ENCODE measurements at places on chromosomes 7 and 10. TPM values are rescaled to one million over a fixed set of nuclear protein-coding genes. Genes with fewer than 3 reads are reported as not detected.

DNA sequence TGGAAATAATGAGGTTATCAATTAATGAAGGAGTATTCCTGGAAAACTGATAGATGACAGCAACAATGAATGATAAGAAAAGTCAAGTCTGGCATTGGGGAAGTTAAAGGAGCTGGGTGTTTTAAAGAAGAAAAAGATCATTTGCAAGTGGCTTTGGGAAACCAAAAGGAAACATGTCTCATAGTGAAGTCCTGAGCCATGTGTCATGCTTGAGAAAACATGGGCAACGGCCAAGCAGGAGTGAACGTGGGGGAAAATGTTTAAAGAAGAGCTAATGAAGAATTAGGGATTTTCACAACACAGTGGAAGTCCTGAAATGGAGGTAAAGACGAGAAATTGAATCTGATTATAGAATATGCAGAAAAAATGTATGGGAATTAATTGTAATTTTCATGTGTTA lies 1383.2 kb upstream of the CELF2 start:
- H3K27me3 ChIP-seq = no peaks in the 10 kb centered on the region
- no peaks in the 10 kb centered on the region for H3K36me3 ChIP-seq
- H3K27ac ChIP-seq = no peak overlapping the region
- no peak overlapping the region for H3K4me3 ChIP-seq
- no peak for DNase-seq

DNA sequence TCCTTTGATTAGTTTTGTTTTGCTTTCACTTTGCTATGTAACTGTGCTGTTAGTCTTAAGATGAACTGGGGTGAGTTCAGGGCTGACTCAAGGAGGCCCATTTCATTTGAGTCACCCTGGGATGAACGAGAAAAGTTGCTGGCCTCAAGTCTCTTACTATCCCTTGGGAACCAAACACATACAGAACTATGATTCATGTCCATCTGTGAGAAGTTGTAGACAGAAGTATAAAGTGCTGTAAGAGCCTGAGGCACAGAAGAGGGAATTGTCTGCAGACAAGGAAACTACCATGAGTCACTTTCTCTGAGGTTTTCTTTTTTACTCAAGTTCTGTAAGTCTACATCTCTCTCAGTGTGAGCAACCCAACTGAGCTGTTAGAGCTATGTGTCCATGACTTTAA lies 179.8 kb upstream of the CSTF2T start:
- no peak overlapping the region for H3K4me3 ChIP-seq
- H3K4me1 ChIP-seq = peaks cover 4% of the 10 kb centered on the region
- no peaks in the 10 kb centered on the region for H3K36me3 ChIP-seq
- no peak for DNase-seq
- no peaks in the 10 kb centered on the region for H3K27me3 ChIP-seq
- H3K27ac ChIP-seq = no peak overlapping the region

GRCh38 chr10:72045586-72045985 lies 42.8 kb downstream of the SPOCK2 start:
- H3K4me3 ChIP-seq = no peak overlapping the region
- no peaks in the 10 kb centered on the region for H3K27me3 ChIP-seq
- H3K27ac ChIP-seq = no peak overlapping the region

GRCh38 chr7:4103352-4104091 lies 578.6 kb upstream of the FOXK1 start:
- H3K27ac ChIP-seq = no peak overlapping the region
- DNase-seq = no peak
- no peak overlapping the region for H3K4me3 ChIP-seq
- no peaks in the 10 kb centered on the region for H3K27me3 ChIP-seq
- H3K36me3 ChIP-seq = no peaks in the 10 kb centered on the region

DNA sequence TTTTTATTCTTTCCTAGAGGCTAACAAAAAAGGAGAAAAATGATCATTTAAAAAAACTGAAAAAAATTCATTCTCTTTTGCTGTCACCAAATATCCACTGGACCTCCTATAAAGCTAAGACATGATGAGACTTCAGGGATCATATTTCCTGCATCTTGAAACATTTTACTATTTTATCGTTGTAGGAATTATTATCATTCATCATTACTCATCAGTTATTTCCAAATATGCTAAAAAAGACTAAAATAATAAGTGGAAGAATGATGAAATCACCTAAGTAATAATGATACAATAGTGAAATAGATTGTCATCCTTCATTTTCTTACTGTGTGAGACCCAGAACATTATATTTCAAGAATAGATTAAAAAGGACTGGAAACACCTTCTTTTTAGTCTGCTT lies 28.3 kb downstream of the TAF3 start:
- H3K27ac ChIP-seq = no peak overlapping the region
- no peaks in the 10 kb centered on the region for H3K36me3 ChIP-seq
- DNase-seq = no peak
- H3K27me3 ChIP-seq = no peaks in the 10 kb centered on the region
- no peaks in the 10 kb centered on the region for H3K4me1 ChIP-seq

- H3K4me1 ChIP-seq = peaks cover 14% of the 10 kb centered on the region
- H3K27ac ChIP-seq = peak overlapping the region; percentile 41
- no peak for DNase-seq
- H3K36me3 ChIP-seq = no peaks in the 10 kb centered on the region
- peak overlapping the region; percentile 33 for H3K4me3 ChIP-seq
These were observed 37.2 kb upstream of the TARP start for GRCh38 chr7:38310591-38311101.

DNA sequence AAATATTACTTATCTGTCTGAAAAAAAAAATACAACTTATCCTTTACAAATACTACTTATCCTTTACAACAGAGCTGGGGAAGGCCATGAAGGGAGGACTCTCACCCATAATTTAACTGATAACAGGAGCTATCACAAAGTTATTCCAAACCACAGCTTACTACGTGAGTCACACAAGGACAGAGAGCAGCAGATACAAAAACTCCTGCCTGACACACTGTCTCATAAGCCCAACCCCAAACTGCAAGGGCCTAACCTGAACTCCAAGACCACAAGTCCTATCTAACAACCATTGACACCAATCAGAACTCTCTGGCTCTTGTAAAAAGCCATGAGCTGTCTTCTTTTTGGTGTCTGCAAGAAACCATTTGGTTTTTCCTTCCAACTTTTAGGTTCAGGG lies 28.5 kb upstream of the CXCL12 start:
- no peaks in the 10 kb centered on the region for H3K27me3 ChIP-seq
- no peaks in the 10 kb centered on the region for H3K4me1 ChIP-seq
- no peak overlapping the region for H3K27ac ChIP-seq
- H3K36me3 ChIP-seq = no peaks in the 10 kb centered on the region
- no peak overlapping the region for H3K4me3 ChIP-seq

- H3K4me1 ChIP-seq = no peaks in the 10 kb centered on the region
- DNase-seq = no peak
- no peaks in the 10 kb centered on the region for H3K36me3 ChIP-seq
These were observed 184.6 kb downstream of the FANK1 start for GRCh38 chr10:126080879-126081411.

DNA sequence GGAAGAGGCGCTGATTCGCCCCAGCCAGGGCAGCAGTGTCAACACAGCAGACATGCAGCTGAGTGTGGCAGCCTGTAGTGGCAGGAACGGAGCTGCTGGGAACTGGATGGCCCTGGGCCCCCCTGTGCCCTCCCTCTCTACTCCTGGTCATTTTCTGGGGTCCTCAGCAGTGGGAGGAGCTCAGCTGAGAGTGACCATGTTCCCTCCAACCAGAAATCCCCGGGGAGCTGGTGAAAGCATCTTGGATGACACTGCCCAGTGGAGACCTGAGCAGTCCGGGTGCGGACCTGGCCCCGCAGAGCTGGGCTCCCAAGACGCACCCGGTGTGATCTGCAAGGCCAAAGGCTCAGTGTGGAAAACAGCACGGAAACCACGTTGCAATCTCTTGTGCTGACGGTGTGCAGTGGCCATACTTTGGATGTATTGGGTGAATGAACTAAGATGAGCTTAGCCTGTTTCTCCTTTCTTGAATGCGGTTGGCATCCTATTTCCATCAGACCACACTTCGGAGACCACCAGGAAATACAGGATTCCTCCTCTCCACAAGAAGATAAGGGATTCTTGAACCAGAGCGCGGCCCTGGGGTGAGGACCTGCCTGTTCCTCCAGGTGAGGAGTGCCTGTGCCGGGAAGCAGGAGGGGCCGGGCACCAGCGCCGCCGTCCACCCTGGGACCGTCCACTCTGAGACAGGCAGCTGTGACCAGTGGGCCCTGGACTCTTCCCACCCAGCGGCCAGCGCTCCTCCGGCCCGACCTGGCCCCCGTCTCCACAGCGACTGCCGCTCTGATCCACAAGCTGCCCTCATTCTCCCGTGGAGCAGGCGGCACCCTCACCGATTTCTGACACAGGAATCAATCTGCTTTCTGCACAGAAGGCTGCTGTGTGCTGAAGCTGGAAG lies 93.5 kb upstream of the DIP2C start:
- no peak overlapping the region for H3K27ac ChIP-seq
- no peaks in the 10 kb centered on the region for H3K27me3 ChIP-seq
- no peak for DNase-seq
- no peaks in the 10 kb centered on the region for H3K4me1 ChIP-seq

DNA sequence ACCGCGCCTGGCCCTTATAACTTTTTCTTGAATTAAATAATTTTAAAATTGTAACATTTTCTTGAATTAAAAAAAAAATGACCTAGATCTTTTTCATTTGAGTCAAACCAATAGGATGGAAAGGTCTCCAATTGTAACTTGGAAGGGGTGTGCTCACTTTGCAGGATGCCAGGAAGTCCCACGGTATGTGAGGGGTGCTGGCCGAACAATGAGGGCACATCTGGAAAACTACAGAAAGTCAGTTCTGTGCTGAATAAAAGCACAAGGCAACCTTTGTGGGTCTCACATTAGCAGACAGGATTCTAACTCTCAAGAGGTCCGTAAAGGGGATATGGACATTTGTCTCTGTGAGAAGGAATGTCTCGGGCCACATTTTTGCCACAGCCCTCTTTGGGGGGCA lies 52.8 kb upstream of the PDLIM1 start:
- H3K36me3 ChIP-seq = no peaks in the 10 kb centered on the region
- H3K4me1 ChIP-seq = no peaks in the 10 kb centered on the region
- no peak overlapping the region for H3K27ac ChIP-seq
- no peak for DNase-seq
- no peaks in the 10 kb centered on the region for H3K27me3 ChIP-seq
- H3K4me3 ChIP-seq = no peak overlapping the region

GRCh38 chr7:47191876-47192291 lies 390.0 kb downstream of the TNS3 start:
- H3K36me3 ChIP-seq = no peaks in the 10 kb centered on the region
- no peak overlapping the region for H3K27ac ChIP-seq
- H3K27me3 ChIP-seq = no peaks in the 10 kb centered on the region
- no peak for DNase-seq

DNA sequence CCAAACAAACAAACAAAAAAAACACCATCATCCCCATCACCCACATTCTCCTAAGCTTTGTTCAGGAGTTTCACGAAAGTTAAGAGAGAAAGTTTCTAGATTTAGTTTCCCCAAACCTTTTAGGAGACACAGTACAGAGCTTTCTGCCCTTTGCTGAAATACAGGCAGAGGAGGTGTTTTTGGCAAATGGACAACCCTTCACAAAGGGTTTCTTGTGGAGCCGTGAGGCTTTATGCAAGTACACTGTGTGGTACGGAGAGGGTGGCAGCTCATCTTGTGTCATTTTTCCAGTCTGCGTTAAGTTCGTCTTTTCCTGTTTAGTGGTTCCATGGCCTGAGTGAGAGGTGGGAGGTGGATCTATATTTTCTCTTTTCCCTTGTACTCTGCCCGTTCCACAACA lies 215.5 kb upstream of the PRKCQ start:
- H3K27me3 ChIP-seq = no peaks in the 10 kb centered on the region
- no peak for DNase-seq
- no peaks in the 10 kb centered on the region for H3K36me3 ChIP-seq
- H3K4me1 ChIP-seq = no peaks in the 10 kb centered on the region

GRCh38 chr7:31121601-31122000 lies 69.5 kb downstream of the ADCYAP1R1 start:
- no peak for DNase-seq
- H3K36me3 ChIP-seq = no peaks in the 10 kb centered on the region
- no peaks in the 10 kb centered on the region for H3K4me1 ChIP-seq
- no peak overlapping the region for H3K27ac ChIP-seq

GRCh38 chr10:34092891-34093290 lies 722.2 kb downstream of the PARD3 start:
- DNase-seq = no peak
- no peak overlapping the region for H3K27ac ChIP-seq
- H3K27me3 ChIP-seq = no peaks in the 10 kb centered on the region
- H3K4me1 ChIP-seq = no peaks in the 10 kb centered on the region

GRCh38 chr10:94116848-94117247 lies 123.1 kb downstream of the PLCE1 start:
- no peaks in the 10 kb centered on the region for H3K4me1 ChIP-seq
- H3K27me3 ChIP-seq = no peaks in the 10 kb centered on the region
- no peak overlapping the region for H3K4me3 ChIP-seq
- DNase-seq = no peak
- no peaks in the 10 kb centered on the region for H3K36me3 ChIP-seq

- DNase-seq = no peak
- H3K4me1 ChIP-seq = no peaks in the 10 kb centered on the region
- H3K27ac ChIP-seq = no peak overlapping the region
- no peaks in the 10 kb centered on the region for H3K36me3 ChIP-seq
- H3K27me3 ChIP-seq = no peaks in the 10 kb centered on the region
These were observed 356.0 kb upstream of the NPVF start for GRCh38 chr7:25584112-25584938.

DNA sequence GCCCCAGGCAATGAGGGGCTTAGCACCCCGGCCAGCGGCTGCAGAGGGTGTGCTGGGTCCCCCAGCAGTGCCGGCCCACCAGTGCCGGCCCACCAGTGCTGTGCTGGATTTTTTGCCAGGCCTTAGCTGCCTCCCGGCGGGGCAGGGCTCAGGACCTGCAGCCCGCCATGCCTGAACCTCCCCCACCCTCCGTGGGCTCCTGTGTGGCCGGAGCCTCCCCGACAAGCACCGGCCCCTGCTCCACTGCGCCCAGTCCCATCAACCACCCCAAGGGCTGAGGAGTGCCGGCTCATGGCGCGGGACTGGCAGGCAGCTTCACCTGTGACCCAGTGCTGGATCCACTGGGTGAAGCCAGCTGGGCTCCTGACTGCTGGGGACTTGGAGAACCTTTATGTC lies 3.5 kb upstream of the ACSL5 start:
- no peak overlapping the region for H3K27ac ChIP-seq
- H3K36me3 ChIP-seq = no peaks in the 10 kb centered on the region
- no peak overlapping the region for H3K4me3 ChIP-seq
- H3K27me3 ChIP-seq = no peaks in the 10 kb centered on the region

GRCh38 chr10:114526126-114526503 lies 121.8 kb upstream of the AFAP1L2 start:
- peak overlapping the region; percentile 94 for H3K27ac ChIP-seq
- peaks cover 40% of the 10 kb centered on the region for H3K4me1 ChIP-seq
- peak; percentile 76 for DNase-seq
- no peaks in the 10 kb centered on the region for H3K27me3 ChIP-seq

CHPF2 gene
- total RNA-seq = 41.1 TPM

ENTPD1 gene
- total RNA-seq = 5.0 TPM

RGR gene
- total RNA-seq = not detected

PFKFB3 gene
- 84.5 TPM for total RNA-seq

ASB13 gene
- total RNA-seq = 8.0 TPM

CTTNBP2 gene
- total RNA-seq = not detected

ARPC1A gene
- 62.5 TPM for total RNA-seq

IDI2 gene
- not detected for total RNA-seq

HMX3 gene
- total RNA-seq = not detected

JCAD gene
- not detected for total RNA-seq

NEUROD6 gene
- not detected for total RNA-seq
